ENCODE measurements at places on chromosomes 13 and 19.

DNA sequence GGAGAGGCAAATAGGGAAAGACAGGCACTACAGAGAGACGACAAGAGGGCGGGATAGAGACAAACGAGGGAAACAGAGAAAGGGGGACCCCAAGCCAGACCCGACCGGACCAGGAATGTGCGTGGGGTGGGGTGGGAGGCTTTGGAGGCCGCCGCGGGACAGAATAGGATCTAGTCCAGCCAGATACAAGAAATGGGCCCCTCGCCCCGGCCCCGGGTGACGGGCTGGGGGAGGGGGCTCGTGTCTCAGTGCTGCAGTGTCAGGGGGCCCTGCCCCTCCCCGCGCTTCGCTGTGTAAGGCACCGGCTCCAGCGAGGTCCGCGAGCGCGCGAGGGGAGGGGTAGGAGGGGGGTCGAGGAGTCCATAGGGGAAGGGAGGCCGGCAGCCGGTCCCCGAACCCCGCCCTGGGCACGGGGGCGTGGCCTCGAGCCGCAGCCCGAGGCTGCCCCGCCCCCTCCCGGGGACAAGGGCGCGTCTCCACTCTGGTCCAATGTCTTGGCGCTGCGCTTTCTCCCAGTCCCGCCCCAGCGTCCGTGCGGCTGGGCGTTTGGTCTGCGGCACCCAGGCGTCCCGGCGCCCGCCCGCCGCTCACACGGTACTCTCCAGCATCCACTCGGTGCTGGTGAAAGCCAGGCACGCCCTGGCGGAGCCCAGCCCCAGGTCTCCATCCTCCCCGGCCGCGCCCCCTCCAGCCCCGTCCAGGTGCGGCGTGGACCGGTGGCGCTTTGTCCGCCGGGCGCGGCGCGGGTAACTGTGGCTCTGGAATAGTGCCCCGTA, 11.0 kb downstream of the IFNL1 start:
- DNase-seq, result no peak

- DNase-seq, result peak; percentile 69
These were observed 2.0 kb upstream of the INAFM1 start for GRCh38 chr19:47272448-47273312.

- DNase-seq, result no peak
These were observed 11.6 kb downstream of the ZNF578 start for GRCh38 chr19:52464798-52465470.

DNA sequence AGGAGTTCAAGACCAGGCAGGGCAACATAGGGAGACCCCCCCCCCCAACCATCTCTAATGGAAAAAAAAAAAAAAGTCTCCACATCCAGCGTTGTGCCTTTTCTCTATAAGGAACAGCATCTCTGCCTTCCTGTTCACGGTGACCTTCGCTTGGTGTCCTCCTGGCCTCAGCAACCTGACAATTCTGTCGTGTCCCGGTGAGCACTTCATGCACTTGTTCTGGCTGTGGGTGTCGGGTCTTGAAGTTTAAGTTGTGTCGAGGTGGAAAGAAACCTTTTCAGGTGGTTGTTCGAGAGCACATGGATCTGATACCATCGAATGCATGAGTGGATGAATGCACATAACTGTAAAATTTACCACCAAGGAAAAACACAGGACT, 594 bp downstream of the ZNF559 start:
- no peak for DNase-seq

GRCh38 chr19:16164222-16164890, 9.0 kb downstream of the CIB3 start:
- DNase-seq, result no peak

DNA sequence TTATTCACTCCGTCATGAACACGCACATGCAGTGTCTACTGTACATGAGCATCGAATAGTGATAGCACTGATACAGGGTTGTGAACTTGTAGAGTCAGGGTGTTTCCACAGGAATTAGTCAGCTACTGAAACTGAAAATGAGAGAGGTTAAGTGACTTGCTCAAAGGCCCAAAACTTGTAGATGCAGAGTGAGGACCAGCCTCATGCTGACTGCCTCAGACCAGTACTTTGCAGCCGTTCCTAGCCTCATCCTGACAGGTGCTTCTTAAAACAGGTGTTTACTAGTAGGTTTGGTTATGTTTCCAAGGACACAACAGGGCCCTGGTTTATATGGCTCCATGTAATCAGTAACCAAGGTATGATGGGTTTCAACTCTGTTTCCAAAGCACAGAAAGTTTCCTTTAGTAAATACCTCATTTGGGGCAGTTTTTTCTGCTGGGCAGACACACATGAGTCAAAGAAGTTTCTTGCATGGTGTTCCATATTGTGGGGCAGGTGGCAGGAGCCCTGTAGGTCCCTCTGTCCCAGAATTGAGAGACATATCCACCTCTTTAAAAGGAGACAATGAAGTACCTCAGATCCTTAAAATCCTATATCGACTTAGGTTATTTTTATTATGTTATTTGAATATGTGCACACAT, 16.0 kb downstream of the FGF9 start:
- DNase-seq, result no peak

DNA sequence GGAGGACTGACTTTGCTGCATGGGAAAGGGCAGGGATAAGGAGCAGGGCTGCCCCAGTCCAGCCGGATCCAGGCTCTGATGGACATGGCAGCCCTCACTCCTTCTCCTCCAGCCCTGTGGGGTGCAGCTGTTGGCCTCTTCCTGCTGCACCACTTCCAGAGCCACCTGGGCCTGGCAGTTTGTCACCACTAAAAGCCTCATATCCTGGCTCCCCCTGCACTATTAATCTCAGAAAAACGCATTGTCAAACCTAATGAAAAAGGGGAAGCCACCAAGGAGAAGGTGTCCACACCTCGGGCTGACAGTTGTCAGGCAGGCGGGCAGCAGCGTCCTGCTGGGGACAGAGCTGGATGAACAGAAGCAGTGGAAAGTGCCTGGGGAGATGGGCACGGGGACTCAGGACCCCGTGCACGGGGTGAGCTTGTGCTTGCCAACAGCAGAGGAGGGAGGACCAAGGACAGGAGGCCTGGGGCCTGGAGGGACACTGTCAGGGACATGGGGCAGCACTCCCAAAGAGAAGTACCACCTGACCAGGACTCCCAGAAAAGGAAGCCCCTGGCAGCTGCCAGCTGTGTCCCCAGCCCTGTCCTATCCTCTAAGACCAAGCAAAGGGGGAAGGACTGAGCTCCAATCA, 151.1 kb upstream of the TSHZ3 start:
- no peak for DNase-seq

DNA sequence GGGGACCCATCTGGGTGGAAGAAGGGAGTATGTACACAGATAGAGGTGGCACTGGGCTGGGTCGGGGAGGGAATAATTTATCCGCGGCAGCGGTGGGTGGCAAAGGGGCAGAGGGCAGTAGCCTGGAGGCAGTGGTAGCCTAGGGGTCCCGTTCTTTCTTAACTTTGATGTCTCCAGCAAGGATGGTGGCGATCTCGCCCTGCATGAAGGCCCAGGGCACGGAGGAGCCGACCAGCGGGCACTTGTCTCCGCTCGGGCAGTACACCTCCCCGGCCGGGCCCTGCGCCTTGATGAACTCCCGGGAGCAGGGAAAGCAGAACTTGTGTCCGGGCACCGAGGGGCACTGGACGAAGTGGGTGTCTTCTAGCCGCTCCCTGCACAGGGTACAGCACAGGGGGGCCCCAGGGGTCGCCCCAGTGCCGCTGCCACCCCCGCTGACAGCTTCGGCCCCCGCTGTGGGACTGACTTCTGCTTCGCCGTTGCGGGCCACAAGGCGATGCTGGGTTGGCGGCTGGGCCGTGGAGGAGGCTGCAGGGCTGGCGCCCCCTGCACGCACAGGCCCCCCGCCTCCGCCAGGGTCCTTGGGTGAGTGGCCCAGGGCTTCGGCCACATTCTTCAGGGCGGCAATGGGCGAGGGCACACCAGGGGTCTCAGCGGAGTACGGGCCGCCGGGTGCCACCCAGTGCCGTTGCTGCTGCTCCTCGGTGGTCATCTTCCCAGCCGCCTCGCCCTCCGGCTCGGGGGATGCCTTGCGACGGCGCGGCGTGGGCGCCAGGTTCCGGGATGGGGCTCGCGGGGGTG, 1.9 kb downstream of the IRF2BP1 start:
- no peak for DNase-seq

DNA sequence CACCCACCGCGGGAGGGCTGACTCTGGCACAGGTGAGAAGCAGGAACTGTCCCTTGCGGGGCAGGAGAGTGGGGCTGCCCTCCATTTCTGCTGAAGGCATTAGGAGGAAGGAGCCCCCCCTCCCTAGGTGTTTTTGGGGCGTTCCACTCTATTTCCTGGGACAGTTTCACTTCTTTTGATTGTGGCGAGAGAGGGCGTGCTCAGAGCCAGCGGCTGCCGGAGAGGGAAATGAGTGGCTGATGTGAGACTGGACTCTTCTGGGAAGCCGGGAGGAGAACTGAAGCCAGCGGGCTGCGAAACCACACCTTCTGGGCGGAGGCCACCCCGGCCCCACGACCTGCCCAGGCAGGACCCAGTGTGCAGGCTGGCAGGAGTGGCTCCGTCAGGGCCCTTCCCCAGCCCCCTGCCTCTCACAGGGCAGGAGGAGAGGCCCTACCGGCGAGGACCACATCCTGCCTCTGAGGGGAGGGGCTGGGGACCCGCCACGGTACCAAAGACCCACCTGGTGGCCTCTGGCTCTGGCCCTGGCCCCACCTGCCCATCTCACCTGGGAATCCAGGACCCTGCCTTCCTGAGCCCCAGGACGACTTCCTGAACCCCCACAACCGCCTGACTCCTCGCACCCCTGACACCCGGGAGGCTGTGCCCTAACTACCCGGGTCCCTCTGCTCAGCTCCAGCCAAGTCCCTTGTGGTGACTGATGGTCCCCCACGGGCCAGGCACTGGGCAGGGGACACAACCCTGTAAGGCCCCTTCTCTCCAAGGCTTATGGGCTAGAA, 25.9 kb downstream of the MPND start:
- DNase-seq, result peak; percentile 55

DNA sequence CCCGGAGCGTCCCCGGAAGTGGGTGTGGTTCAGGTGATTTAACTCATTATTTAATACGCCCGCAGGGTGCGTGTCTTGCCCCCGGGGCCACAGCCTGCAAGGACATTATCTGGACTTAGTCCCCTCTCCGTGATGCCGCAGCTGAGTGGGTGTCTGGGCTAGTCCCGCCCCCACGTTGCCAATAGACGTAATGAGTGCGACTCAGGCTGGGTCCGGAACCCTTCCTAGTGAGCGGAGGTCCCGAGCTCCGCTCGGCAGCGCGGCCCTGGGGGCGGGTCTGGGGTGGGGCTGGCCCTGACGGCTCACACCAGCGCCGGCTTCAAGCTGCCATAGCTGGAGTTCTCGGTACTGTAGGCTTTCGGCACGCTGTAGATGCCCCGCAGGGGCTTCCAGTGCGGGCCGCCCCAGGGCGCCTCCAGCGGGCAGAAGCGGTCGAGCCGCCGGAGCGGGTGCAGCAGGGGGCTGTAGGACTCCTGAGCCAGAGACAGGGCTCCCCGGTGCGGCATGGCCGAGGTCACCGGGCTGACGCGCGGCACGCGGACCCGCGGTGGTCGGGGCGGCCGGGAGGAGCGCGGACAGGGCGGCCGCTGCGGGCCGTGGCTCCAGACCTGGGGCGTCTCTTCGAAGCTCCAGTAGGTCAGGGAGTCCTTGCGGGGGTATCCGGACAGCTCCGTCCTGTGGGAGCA, 918 bp upstream of the LHB start:
- DNase-seq, result peak; percentile 61

DNA sequence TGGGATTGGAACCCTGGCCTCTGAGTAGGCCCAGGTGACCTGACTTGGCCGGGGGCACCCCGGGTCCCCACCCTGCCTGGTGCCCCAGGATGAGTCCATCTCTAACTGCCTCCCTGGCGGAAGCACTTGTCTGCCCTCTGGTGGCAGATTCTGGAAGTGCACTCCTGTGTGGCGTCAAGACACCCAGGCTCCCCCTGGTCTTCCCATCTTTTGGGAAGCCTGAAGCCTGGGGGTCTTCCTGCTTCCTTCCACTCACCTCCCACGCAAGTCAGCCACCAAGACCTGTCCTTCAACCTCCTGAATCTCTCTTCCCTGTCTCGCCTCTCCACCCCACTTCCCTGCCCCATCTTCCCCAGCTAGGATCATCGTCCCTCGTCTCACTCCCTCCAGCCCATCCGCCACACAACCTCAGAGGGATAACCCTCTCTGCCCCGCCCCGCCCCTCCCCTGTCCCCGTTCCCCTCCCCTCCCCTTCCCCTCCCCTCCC, 7.4 kb downstream of the RABAC1 start:
- peak; percentile 92 for DNase-seq

DNA sequence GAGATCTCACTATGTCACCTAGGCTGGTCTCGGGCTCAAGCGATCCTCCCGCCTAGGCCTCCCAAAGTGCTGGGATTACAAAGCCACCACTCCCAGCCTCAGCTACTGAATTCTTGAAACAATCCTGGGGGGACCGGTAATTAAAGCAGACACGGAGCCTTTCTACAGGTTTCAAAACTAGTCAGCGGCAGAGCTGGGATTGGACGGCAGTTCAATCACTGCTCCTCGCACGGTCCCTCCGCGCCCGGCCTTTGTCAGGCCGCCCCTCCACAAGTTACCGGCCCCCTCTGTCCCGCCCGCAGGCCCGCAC, 229 bp downstream of the BORCS8 start:
- DNase-seq, result no peak

Data from activated CD4-positive, alpha-beta T cell treated with anti-CD3 and anti-CD28 coated beads for 4 hours (primary cell).